ENCODE measurements at places on chromosomes 16 and 17.

DNA sequence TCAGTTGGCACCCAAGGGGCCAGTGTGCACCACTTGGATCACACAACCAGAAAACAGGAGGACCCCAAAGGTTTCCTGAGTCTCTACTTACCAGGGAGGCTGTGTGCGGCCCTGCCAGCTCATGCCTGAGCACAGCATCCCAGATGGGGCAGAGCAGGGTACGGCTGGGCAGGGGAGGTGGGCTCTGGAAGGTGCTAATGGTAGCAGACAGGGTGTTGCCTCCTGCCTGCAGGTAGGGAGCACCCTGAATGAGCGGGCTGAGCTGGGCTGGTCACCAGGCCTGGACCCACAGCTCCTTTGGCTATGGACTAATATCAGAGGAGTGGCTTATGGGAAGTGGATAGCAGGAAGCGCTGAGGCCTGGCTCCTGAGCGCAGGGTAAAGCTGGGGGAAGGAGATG is 14.6 kb downstream of the RECQL5 start:
- no peak for DNase-seq

GRCh38 chr17:7463372-7463846 is 16.0 kb downstream of the ZBTB4 start:
- no peak for DNase-seq

DNA sequence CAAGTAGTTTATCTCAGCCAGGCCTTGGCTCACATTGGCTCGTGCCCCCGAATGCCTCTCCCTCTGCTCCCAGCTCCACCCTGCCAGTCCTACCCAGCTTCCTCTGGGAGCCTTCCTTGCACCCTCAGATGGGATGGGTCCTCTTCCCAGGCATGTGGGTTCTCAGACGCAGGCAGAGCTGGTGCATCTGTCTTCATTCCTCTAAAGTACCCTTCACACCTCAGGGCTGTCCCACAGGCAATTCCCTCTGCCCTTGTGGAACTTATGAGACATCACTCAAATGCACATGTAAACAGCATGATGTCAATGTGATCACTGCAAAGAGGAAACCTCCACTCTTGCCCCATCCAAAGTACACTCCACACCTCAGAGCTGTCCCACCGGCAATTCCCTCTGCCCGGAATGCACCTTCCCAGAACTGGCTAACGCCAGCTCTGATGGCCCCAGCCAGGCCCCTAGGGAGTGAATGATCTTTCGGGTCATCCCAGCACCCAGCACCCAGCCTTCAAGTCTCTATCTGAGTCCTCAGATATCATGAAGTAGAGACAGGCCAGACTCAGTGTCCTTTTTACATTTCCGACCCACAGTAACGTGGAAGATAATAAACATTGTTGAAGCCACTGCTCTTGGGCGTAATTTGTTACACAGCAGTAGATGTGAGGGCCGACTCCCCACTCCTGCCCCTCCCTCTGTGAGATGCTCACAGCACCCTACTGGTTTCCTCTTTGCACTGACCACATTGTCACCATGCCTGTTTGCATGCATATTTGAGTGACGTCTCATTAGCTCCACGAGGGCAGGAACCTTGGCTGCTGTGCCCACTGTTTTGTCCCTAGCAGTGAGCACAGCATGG is 85.4 kb downstream of the N4BP1 start:
- no peak for DNase-seq

GRCh38 chr17:47762728-47763127 is 29.7 kb downstream of the TBX21 start:
- DNase-seq = no peak

GRCh38 chr17:43456661-43457361 is 27.0 kb upstream of the DHX8 start:
- no peak for DNase-seq

GRCh38 chr16:50301626-50302471 is 35.5 kb downstream of the ADCY7 start:
- DNase-seq = no peak

DNA sequence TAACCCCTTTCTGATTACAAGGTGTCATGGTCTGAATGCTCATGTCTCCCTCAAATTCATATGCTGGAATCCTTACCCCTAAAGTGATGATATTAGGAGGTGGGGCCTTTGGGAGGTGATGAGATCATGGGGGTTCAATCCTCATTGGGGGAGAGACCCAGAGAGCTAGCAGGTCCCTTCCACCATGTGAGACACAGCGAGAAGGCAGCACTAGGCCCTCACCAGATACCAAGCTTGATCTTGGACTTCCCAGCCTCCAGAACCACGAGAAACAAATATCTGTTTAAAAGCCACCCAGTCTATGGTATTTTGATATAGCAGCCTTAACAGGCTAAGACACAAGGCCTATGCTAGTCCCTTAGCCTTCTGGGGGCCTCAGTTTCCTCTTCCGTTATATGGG is 45.9 kb downstream of the MYH11 start:
- DNase-seq = no peak

DNA sequence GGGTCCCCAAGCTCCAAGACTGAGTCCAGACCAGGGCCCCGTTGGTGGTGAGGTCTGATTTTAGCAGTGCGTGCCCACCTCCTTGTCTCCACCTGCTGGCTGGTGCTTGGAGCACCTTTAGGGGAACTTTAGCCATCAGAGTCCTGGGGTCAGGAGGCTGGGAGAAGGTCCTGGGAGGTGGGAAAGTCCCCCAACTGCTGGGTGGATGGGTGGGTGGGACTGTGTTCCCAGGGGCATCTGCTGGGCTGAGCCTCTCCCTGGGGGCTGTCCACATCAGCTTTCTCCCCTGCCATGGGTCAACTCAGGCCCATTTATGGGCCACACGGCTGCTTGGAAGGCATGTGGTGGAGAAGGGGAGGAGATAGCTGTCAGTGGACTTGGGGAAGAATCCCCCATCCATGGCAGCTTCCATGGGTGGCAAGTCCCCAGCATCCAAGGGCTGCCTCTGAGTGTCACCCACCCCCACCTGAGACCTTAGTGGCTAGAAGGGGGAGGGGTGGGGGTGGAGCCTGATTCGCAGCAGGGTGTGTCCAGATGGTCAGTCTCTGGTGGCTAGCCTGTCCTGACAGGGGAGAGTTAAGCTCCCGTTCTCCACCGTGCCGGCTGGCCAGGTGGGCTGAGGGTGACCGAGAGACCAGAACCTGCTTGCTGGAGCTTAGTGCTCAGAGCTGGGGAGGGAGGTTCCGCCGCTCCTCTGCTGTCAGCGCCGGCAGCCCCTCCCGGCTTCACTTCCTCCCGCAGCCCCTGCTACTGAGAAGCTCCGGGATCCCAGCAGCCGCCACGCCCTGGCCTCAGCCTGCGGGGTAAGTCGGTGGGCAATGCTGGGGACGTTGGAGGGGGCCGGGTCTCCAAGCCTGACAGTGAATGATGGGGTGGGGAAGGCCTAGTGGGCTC is at the start of gene TRPV2:
TRPV2 (plus strand) TSS at position 541 of the 894 bp plus-strand sequence. CDS start 2,098 bp downstream, outside the sequence.
- DNase-seq = no peak

- DNase-seq = no peak
These were observed 39.4 kb downstream of the SYCE1L start for GRCh38 chr16:77238593-77238992.

DNA sequence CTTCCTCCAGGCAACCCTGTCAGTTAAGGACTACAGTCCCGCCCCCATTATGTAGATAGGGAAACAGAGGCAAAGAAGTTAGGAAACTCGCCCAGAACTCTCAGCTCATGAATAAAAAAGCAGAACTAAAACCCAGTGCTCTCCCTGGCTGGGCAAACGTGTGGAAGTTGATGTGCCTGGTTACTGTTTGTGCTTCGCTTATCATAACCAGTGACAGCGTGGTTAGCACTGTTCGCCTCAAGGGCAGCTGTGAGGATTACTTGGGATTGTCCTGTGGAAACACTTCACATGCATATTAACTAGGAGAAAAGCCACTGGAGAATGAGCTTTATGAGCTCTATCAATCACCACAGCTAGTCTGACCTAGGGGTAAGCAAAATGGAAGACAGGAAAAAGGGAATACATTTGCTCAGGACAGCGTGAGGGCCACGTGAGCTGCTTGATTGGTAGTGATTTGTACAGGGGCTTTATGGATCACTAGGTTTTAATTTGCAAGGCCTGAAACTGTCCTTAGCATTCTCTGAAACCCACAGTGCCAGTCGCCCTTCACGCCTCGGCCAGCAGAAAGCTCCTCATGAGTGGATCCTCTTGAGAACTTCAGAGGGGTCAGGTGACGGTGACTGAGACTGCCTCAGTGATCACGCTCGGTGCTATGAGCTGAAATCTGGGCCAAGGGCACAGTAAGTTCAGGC is 19.9 kb downstream of the CYB5D2 start:
- DNase-seq = no peak

DNA sequence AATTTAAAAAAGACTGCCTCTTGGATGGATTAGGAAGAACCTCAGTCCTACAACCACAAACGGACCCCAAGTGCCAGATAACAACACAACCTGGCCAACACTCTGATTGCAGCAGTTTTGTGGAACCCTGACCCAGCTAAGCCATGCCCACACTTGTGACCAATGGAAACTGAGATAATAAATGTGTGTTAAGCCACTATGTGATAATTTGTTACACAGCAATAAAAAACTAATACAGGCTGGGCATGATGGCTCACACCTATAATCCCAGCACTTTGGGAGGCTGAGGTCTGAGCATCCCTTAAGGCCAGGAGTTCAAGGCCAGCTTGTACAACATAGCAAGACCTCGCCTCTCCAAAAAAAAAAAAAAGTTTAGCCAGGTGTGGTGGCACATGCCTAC is 127.5 kb downstream of the BRIP1 start:
- no peak for DNase-seq

DNA sequence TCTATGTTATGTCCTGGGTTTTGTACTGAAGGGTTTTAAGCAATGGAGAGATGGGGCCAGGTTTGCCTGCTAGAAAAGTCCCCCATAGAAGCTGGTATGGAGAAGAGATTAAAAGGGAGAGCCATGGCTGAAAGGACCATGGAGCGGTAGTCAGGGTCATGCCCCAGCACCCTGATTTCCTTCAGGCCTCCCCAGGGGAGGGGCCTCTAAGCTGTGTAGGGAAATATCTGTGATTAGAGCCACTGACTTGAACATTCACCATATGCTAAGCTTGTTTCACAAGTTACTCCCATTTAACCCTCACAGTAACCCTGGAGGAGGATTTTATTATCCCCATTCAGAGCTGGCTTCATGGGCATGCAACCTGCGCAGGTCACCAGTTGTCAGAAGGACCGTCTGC is 3.8 kb upstream of the ATP2A3 start:
- DNase-seq = no peak

- no peak for DNase-seq
These were observed 71.2 kb downstream of the PLD6 start for GRCh38 chr17:17134957-17135333.

GRCh38 chr17:50471009-50471905 is 2.6 kb upstream of the CHAD start:
- DNase-seq = no peak

DNA sequence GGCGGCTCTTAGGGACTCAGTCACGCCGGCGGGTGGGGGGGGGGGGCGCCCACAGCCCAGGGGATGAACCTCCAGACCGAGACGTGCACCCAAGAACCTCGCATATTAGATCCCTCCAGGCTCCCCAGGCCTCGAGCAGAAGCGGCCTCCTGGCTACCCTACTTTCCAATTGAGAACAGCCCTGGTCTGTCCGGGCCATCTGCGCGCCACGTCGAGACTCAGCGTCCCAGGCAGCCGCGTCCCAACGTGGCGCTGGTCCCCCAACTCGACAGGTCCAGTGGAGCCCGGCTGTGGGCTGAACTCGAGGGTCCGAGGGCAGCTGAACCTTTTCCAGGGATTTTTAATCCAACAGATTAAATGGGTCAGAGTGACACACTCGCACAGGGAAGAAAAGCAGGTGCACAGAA is 2.3 kb upstream of the IRX3 start:
- no peak for DNase-seq

GRCh38 chr16:71537643-71538042 is 11.4 kb downstream of the CHST4 start:
- no peak for DNase-seq

DNA sequence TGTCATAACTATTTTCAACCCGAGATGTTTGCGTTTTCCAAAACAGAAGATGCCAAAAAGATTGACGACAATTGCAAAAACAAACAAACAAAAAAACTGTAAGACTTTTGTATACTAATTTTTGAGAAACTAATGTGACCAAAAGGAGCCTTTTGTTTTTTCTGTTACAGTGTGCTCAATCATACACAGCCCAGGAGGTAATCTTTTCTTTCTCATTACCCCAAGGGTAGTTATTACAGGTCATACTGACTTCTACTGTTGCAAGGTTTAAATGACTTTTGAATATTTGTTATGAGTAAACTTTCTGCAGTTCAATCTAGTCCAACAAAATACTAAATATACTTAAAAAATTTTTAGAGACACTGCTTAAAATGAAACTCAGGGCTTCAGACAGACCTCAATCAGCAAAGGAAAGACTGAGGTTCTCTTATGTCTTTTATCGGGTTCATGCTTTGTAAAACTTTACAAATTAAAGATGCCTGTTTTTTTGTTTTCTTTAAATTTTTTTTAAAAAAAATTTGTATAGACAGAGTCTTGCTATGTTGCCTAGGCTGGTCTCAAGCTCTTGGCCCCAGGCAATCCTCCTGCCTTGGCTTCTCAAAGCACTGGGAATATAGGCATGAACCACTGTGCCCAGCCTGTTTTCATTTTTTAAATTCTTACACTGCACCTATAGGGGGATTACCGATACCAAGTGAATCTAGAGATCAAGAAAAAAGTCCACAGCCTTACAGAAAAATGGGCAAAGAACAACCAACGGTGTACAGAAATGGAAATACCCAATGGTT is 47.6 kb downstream of the SPOP start:
- DNase-seq = no peak

DNA sequence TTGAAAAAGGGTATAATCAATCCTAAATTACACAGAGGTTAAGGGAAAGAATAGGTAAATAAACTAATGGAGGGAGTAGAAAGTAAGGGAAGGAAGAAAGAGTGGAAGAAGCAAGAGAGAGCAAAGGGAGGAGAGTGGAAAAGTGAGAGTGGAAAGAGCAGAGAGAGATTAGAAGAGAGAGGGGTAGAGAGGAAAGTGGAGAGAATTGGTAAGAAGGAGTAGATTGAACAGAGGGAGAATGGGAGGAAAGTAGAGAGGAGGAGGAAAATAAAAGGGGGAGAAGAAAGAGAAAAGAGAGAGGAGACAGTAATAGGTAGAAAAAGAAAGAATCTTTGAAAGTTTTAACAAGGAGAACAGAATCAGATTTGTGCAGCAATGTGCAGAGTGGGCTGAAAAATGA is 24.9 kb downstream of the TERB1 start:
- no peak for DNase-seq

DNA sequence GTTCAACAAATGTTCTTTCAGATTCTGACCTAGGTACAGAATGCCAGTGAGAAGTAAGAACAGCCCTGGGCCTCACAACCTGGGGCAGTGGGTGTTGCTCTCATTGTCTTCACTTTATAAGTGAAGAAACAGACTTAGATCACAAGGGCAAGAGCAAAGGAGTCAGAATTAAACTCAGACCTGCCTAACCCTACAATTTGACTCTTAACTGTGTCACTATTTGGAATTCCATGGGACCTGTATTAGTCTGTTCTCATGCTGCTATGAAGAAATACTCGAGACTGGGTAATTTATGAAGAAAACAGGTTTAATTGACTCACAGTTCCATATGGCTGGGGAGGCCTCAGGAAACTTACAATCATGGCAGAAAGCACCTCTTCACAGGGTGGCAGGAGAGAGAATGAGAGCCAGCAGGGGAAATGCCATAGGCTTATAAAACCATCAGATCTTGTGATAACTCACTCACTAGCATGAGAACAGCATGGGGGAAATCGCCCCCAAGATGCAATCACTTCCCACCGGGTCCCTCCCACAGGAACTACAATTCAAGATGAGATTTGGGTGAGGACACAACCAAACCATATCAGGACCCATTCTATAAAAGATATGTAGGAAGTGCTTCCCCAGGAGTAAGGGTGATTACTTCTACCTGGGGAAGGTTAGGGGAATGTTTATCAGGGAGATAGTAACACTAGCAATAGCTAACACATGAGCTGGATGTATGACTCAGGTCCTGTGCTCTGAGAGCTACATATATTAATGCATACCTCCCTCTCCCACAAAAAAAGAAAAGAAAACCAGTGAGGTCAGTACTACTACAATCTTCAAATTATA is 270.1 kb downstream of the SOX9 start:
- DNase-seq = no peak

Data from activated CD8-positive, alpha-beta memory T cell treated with anti-CD3 and anti-CD28 coated beads for 1 hour (primary cell).